Iris pigment epithelial cell (primary cell): ENCODE measurements at places on chromosomes 5 and 9.
A peak's percentile ranks its signal among the peaks of the same experiment; 100 is the strongest.

DNA sequence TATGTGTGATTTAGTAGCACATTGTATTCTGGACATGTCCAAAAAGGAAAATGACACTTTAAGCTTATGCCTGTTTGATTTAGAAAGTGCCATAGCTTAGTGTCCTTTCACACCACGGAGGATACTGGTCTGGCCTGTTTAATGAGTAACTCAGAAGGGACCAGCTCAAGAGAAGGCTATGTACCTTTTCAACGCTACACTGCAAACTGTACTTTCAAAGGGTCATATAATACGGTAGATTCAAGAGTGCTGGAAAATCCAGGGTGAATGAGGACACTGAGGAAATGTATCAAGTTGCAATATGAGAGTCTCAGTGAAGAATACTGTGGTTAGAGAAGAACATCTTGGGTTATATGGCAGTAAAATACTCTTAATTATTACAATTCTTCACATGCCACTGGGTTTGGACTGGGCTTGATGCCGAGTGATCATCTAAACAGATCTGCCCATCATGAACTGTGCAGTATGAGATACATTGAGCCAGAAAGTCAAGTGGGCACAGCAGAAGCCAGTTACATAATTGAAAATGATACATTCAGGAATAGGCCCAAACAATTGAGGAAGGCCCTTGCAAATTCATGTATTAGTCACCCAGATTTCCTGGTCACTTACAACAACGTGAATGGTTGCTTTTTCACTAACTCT is 1211.5 kb upstream of the CDH9 start:
- peak; percentile 40 for DNase-seq

GRCh38 chr5:141349917-141350619 is at the start of gene PCDHGB1:
Gene PCDHGB1, plus strand, starts transcription at chr5:141350099. Its CDS starts 162 bp downstream, at chr5:141350261.
- DNase-seq, result peak; percentile 49

- no peak for DNase-seq
Observed at GRCh38 chr5:179614745-179615144, 8.7 kb downstream of the HNRNPH1 start.

GRCh38 chr5:141960018-141960417 is 2.0 kb upstream of the PCDH12 start:
- no peak for DNase-seq

DNA sequence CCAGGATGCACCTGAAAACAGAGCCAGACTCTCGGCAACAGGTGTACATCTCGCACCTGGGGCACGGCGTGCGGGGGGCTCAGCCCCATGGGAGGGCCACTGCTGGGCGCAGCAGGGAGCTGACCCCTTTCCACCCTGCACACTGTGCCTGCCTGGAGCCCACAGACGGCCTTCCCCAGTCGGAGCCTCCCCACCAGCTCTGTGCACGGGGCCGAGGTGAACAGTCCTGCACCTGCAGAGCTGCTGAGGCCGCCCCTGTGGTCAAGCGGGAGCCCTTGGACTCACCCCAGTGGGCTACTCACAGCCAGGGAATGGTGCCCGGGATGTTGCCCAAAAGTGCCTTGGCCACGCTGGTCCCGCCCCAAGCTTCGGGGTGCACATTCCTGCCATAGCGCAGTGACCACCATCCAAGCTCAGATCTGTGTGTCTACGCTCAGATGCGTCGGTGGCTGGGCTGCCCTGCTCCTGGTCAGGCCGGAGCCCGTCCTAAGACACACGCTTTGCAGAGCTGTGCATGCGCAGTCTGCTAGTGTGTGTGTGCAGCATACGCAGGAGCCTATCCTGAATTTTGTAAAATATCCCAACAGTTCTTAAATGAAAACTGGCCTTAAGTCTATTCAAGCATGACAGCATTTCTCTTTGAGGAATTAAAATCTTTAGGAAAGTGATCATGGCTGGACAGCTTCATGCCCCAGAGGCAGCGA is 8.4 kb upstream of the EXOC3 start:
- DNase-seq, result no peak

- peak; percentile 97 for DNase-seq
Observed at GRCh38 chr5:39755986-39756385, 331.2 kb upstream of the DAB2 start.

DNA sequence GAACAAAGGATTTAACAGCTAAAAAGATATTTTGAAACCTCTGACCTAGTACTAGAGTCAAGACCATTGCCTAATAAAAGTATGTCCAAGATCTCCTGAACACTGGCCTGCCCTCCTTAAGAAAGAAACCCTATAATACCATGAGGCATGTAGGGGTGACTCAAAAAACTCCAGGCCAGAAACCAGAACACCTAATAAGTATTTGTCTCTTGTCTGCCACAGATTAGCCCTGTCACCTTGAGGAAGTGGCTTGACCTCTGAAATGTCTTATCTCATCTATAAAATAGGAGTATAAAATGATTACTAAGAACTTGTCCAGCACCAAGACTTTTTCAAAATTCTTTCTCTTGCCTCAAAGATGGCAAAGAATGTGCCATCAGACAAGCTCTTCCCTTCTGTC is 125.5 kb upstream of the RASGRF2 start:
- no peak for DNase-seq

- peak; percentile 98 for DNase-seq
Observed at GRCh38 chr5:136053336-136054141, 24.8 kb downstream of the TGFBI start.

DNA sequence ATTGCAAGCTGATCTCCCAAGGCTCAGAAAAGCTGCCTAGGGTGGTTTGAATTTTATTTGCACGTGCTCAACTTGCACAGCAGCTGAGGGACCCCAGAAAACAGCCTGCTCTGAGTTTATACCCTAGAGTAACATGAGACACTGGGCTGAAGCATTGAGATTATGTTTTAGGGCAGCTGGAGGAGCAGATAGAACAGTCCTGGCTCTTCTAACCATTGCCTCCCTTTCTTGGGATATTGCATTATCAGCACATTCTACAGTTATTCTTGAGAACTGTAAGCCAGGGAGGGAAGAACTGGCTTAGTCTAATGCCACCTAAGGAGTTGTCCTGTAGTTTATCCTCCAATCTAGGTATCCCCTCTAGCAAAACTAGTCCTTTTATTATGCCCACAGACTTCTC is 10.3 kb downstream of the SMC2 start:
- no peak for DNase-seq
